Stimulated activated CD8-positive, alpha-beta memory T cell treated with anti-CD3 and anti-CD28 coated beads, Interleukin-7, amount 100 ng/mL, for 1 hour (primary cell): ENCODE measurements at places on chromosomes 2 and 18.

GRCh38 chr2:134452042-134452733 is 198.3 kb downstream of the MGAT5 start:
- DNase-seq = no peak

GRCh38 chr2:63818271-63818670 is 23.4 kb upstream of the UGP2 start:
- no peak for DNase-seq

DNA sequence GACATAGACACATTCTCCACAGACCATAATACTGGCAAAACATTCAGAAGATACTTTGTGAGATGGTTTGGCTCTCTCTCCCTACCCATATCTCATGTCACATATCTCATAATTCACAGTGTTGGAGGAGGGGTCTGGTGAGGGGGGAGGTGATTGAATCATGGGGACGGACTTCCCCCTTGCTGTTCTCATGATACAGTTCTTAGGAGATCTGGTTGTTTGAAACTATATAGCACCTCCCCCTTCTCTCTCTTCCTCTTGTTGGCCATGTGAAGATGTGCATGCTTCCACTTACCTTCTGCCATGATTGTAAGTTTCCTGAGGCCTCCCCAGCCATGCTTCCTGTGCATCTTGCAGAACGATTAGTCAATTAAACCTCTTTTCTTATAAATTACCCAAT is 61.1 kb downstream of the HK2 start:
- DNase-seq = no peak

GRCh38 chr18:4720518-4720917 is 265.4 kb upstream of the DLGAP1 start:
- DNase-seq = no peak

GRCh38 chr2:116490511-116491145 is 1323.9 kb upstream of the DDX18 start:
- no peak for DNase-seq

GRCh38 chr2:46490521-46491141 is 11.3 kb downstream of the TMEM247 start:
- DNase-seq = no peak
